Body of pancreas (tissue), 4 donors: ENCODE measurements at places on chromosomes 7 and 10.

DNA sequence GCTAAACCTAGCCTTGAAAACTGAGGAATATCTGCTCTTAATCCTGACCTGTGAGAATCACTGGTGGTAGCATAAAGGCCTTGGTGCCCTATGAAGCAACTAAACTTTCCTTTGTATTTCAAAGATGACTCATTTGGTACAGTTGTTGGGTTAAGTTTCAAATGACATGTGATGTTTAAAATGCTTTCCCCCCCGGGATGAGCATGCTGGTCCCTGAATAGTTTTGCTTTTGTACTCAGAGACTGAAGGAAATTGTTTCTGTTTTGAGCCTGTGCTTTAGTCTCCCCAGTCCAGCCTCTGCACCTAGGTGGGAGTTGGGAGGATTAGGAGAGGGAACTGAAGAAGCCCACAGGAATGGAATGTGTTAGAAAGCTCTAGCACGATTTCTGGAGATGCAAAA lies 258.9 kb upstream of the NPY start:
- H3K4me1 ChIP-seq: no peaks in the 10 kb centered on the region
- DNase-seq: no peak
- H3K27me3 ChIP-seq: no peaks in the 10 kb centered on the region
- no peaks in the 10 kb centered on the region for H3K36me3 ChIP-seq

DNA sequence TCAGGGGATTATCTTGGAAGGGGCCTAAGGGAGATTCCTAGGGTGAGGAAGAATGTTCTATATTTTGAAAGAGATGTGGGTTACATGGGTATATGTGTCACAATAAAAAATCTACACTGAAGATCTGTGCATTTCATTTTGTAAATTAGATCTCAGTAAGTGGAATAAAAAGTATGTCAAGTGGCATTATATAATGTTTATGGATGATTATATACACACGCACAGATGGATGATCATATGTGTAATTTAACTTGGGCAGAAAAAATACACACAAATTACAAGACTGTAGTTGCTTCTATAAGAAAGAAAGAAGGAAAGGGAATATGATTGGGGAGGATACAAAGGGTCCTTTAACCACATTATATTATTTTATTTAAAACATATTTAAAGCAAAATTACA lies 18.5 kb downstream of the ASZ1 start:
- DNase-seq: no peak
- H3K36me3 ChIP-seq: no peaks in the 10 kb centered on the region
- no peak overlapping the region for H3K4me3 ChIP-seq
- no peaks in the 10 kb centered on the region for H3K27me3 ChIP-seq
- no peak overlapping the region for H3K27ac ChIP-seq
- H3K4me1 ChIP-seq: peaks cover 3% of the 10 kb centered on the region

DNA sequence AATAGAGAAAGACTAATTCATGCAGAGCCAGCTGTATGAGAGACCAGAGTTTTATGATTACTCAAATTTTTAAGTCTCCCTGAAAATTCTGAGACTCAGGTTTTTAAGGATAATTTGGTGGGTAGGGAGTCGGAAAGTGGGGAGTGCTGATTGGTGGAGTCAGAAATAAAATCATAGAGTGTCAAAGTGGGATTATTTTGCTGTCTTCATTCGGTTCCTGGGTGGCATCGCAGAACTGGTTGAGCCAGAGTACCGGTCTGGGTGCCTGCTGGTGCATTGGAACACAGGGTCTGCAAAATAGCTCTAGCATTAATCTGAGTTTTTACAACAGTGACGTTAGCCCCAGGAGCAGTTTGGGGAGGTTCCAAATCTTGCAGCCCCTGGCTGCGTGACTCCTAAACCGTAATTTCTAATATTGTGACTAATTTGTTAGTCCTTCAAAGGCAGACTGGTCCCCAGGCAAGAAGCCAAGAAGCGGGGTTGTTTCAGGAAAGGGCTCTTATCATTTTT lies 32.4 kb downstream of the GPRIN2 start:
- H3K4me1 ChIP-seq: peaks cover 18% of the 10 kb centered on the region
- no peak for DNase-seq
- H3K36me3 ChIP-seq: no peaks in the 10 kb centered on the region
- peak overlapping the region; percentile 36 for H3K27ac ChIP-seq
- H3K27me3 ChIP-seq: no peaks in the 10 kb centered on the region

DNA sequence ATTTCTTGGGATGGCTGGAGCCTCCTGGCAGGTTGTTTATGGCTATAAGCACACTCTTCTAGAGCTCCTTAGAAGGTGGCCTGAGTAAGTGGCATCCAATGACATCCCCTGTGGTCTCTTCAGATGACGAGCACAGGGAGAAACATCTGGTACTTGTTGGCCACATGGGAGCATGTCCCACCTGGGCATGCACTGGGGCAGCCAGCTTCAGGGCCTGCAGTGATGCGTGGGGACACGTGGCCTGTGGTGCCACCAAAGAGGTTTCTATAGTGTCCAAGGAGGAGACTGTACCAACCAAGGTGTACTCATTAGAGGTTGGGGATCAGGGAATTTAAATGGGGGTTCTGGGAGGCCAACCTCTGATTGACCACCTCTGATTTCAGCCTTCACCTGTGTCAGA lies 125.5 kb downstream of the TRIL start:
- no peak for DNase-seq
- no peaks in the 10 kb centered on the region for H3K4me1 ChIP-seq
- H3K27me3 ChIP-seq: no peaks in the 10 kb centered on the region
- no peak overlapping the region for H3K4me3 ChIP-seq
- H3K27ac ChIP-seq: no peak overlapping the region
- no peaks in the 10 kb centered on the region for H3K36me3 ChIP-seq

GRCh38 chr7:96023387-96023786 lies 251.0 kb downstream of the DYNC1I1 start:
- H3K4me3 ChIP-seq: no peak overlapping the region
- H3K4me1 ChIP-seq: peaks cover 2% of the 10 kb centered on the region
- H3K27ac ChIP-seq: no peak overlapping the region
- DNase-seq: no peak
- H3K36me3 ChIP-seq: no peaks in the 10 kb centered on the region
- H3K27me3 ChIP-seq: no peaks in the 10 kb centered on the region

- H3K27ac ChIP-seq: no peak overlapping the region
- no peaks in the 10 kb centered on the region for H3K36me3 ChIP-seq
- DNase-seq: no peak
- no peaks in the 10 kb centered on the region for H3K4me1 ChIP-seq
These were observed 78.0 kb upstream of the EGR2 start for GRCh38 chr10:62894156-62894555.

- DNase-seq: no peak
- H3K4me1 ChIP-seq: no peaks in the 10 kb centered on the region
- no peak overlapping the region for H3K27ac ChIP-seq
- no peaks in the 10 kb centered on the region for H3K27me3 ChIP-seq
- H3K4me3 ChIP-seq: no peak overlapping the region
- H3K36me3 ChIP-seq: no peaks in the 10 kb centered on the region
These were observed 144.3 kb downstream of the TCERG1L start for GRCh38 chr10:131167036-131167860.

- no peak overlapping the region for H3K4me3 ChIP-seq
- DNase-seq: peak; percentile 9
- no peaks in the 10 kb centered on the region for H3K4me1 ChIP-seq
These were observed 275.2 kb downstream of the IPMK start for GRCh38 chr10:57992321-57993077.

GRCh38 chr7:22855049-22855392 lies 32.4 kb upstream of the TOMM7 start:
- DNase-seq: no peak
- H3K27me3 ChIP-seq: no peaks in the 10 kb centered on the region
- H3K4me1 ChIP-seq: peaks cover 26% of the 10 kb centered on the region
- H3K4me3 ChIP-seq: peak overlapping the region; percentile 46
- H3K27ac ChIP-seq: peak overlapping the region; percentile 89

DNA sequence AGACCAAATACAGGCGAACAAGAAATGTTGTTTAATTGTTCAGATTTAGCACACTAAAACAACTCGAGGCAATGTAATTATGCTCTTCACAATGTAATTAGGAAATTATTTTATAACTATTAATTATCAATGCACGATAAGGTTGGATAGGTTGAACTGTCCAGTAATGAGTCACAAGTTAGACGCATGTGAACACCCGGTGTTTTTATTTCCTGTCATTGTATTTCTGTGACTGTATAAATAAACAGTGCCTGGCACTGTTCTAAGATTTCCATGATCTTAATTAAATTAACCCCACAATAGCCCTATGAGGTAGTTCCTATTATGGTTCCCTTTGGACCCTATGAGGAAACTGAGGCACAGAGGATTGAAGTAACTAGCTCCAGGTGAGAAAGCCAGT lies 26.2 kb downstream of the C10orf105 start:
- no peaks in the 10 kb centered on the region for H3K4me1 ChIP-seq
- no peak overlapping the region for H3K27ac ChIP-seq
- DNase-seq: no peak
- H3K27me3 ChIP-seq: no peaks in the 10 kb centered on the region
- no peaks in the 10 kb centered on the region for H3K36me3 ChIP-seq

- peak overlapping the region; percentile 63 for H3K4me3 ChIP-seq
- peak overlapping the region; percentile 95 for H3K27ac ChIP-seq
- DNase-seq: peak; percentile 28
- peaks cover 15% of the 10 kb centered on the region for H3K4me1 ChIP-seq
- H3K27me3 ChIP-seq: no peaks in the 10 kb centered on the region
These were observed 861 bp upstream of the USP6NL start for GRCh38 chr10:11612021-11613001.

DNA sequence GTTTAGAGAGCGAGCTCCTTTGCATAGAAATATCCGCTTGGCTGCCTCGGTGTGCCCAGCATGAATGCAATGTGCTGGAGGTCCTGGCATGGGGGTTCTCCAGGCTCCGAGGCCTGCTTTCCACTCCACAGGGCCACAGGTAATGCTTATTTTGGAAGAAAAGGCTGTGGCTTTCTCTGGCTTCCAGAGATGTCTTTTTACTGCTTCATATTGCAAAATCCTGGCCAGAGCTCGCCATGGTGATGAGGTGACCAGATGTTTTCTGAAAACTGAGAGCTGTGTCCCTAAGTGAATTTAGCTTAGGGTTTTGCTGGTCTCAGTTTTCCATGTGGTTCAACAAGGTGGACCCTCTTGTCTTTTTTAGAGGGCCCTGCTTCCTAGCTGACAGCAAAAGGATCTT lies 65.2 kb downstream of the BMPER start:
- H3K36me3 ChIP-seq: no peaks in the 10 kb centered on the region
- no peaks in the 10 kb centered on the region for H3K4me1 ChIP-seq
- DNase-seq: no peak

GRCh38 chr10:132099389-132100090 lies 33.8 kb downstream of the JAKMIP3 start:
- H3K4me1 ChIP-seq: no peaks in the 10 kb centered on the region
- H3K27me3 ChIP-seq: no peaks in the 10 kb centered on the region
- peak; percentile 1 for DNase-seq
- no peak overlapping the region for H3K4me3 ChIP-seq
- no peaks in the 10 kb centered on the region for H3K36me3 ChIP-seq
- no peak overlapping the region for H3K27ac ChIP-seq

GRCh38 chr7:137996871-137997270 lies 5.0 kb downstream of the CREB3L2 start:
- H3K4me3 ChIP-seq: no peak overlapping the region
- H3K27me3 ChIP-seq: no peaks in the 10 kb centered on the region
- no peak for DNase-seq
- H3K27ac ChIP-seq: peak overlapping the region; percentile 59

DNA sequence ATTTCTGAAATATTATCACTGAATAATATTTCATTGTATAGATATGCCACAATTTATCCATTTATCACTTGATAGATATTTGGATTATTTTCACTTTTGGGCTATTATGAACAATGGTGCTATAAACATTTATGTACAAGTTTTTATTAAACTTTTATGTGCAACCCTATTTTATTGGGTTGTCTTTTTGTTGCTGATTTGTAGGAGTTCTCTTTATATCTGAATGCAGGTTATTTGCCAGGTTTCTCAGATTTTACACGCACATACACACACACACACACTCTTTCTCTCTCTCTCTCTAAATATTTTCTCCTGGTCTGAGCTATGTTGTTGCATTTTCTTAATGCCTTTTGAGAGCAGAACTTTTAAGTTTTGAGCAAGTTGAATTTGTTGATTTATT lies 36.2 kb downstream of the ADK start:
- DNase-seq: no peak
- H3K27me3 ChIP-seq: no peaks in the 10 kb centered on the region
- peaks cover 17% of the 10 kb centered on the region for H3K4me1 ChIP-seq
- H3K36me3 ChIP-seq: no peaks in the 10 kb centered on the region

- no peaks in the 10 kb centered on the region for H3K4me1 ChIP-seq
- H3K4me3 ChIP-seq: no peak overlapping the region
- no peaks in the 10 kb centered on the region for H3K27me3 ChIP-seq
- H3K36me3 ChIP-seq: no peaks in the 10 kb centered on the region
- H3K27ac ChIP-seq: no peak overlapping the region
These were observed 38.2 kb upstream of the MBL2 start for GRCh38 chr10:52810761-52811160.

DNA sequence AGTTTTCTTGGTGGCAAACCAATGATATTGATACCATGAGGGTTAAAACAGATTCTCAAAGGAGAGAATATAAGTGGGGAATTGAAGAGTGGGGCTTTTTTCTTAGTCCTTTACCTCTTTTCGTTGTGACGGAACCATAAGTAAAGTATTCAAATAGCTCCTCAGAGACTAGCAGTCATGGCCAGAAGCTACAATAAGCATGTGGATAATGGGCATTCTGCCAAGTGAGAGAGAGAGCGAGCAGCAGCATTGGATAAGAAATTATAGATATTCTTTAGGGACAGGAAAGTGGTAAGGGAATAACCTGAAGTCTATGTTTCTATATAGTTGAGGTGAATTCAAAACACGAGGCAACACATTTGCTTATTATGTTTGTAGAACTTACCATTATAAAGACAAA lies 235.1 kb downstream of the SEMA3E start:
- H3K36me3 ChIP-seq: no peaks in the 10 kb centered on the region
- H3K27ac ChIP-seq: no peak overlapping the region
- H3K4me3 ChIP-seq: no peak overlapping the region

GRCh38 chr10:14144451-14144850 lies 186.3 kb downstream of the FRMD4A start:
- no peak overlapping the region for H3K27ac ChIP-seq
- DNase-seq: no peak
- no peaks in the 10 kb centered on the region for H3K27me3 ChIP-seq
- no peaks in the 10 kb centered on the region for H3K4me1 ChIP-seq
- no peaks in the 10 kb centered on the region for H3K36me3 ChIP-seq

- H3K27ac ChIP-seq: no peak overlapping the region
- no peak for DNase-seq
- peaks cover 12% of the 10 kb centered on the region for H3K4me1 ChIP-seq
- no peaks in the 10 kb centered on the region for H3K36me3 ChIP-seq
- no peak overlapping the region for H3K4me3 ChIP-seq
These were observed 139.7 kb downstream of the ADK start for GRCh38 chr10:74290708-74291107.

DNA sequence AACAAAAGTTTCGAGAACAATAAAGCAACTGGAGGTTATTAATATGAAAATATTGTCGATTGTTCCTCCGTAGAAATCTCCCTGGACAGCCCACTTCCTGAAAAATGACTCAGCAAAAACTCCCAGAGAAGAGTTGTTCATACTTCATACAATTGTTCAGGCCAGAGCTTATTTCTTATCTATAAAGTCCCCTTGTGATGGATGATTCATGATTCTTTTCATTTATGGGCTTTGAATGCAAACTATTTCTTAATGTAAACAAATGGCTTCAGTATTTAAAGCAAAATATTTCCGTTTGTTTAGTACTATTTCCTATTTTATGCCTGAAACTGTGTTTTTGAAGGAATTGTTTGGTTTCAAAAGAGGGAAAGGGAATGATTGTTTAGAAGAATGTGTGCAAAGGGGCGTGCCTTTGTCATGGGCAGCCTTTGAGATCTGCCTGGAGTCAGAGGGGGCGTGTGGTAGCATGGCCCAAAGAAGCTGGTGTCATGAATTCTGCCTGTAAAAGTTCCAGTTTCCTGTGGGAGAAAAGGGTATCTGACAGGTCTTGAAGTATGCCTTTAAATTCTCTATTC lies 26.2 kb upstream of the EXOC6 start:
- H3K4me3 ChIP-seq: no peak overlapping the region
- peak overlapping the region; percentile 57 for H3K27ac ChIP-seq
- H3K27me3 ChIP-seq: no peaks in the 10 kb centered on the region
- peaks cover 15% of the 10 kb centered on the region for H3K4me1 ChIP-seq
- no peaks in the 10 kb centered on the region for H3K36me3 ChIP-seq
